ENCODE measurements at places on chromosomes 3 and 15. TPM values are rescaled to one million over a fixed set of nuclear protein-coding genes. Genes with fewer than 3 reads are reported as not detected.
A peak's percentile ranks its signal among the peaks of the same experiment; 100 is the strongest.

Gene CRABP1
- not detected for total RNA-seq

Gene CA12
- 8.1 TPM for total RNA-seq

Gene MNS1
- total RNA-seq = 2.3 TPM

Gene FGF7
- 12.7 TPM for total RNA-seq

Gene SLC12A8
- 3.0 TPM for total RNA-seq

Gene HRH1
- total RNA-seq = 48.3 TPM

DNA sequence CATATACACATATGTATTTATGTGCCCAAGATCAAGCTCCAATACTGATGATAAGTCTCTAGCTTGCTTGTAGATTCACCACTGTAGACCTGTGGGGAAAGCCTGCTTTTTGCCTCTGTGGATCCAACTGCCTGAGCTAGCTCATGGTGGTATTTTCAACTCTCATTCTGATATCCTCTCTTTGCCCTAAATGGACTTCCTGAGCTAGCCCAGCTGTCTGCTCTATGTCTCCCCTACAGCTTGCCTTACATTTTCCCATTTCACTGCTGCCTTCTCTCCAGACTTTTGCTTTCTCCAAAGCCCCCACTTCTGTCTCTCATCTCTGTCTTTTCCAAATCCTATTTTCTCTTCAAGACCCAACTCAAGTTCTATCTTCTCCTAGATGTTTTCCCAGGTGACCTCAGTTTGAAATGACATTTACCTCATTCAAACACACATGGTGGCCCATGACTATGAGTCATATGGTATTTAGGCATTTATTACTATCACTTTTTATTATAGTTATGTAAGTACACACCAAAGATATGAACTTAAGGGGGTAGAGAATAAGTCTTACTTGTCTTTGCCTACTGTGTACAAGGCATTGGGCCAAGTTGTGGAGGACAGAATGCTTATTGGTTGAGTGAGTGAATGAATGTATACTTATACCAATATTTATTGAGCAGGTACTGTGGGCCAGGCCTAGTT lies 191.7 kb downstream of the NR1D2 start:
- no peaks in the 10 kb centered on the region for H3K27me3 ChIP-seq
- H3K4me3 ChIP-seq = no peak overlapping the region
- H3K36me3 ChIP-seq = peaks cover 19% of the 10 kb centered on the region

GRCh38 chr15:34802803-34803750 lies 7.7 kb upstream of the ACTC1 start:
- DNase-seq = no peak
- H3K27me3 ChIP-seq = no peaks in the 10 kb centered on the region
- no peak overlapping the region for H3K27ac ChIP-seq
- H3K36me3 ChIP-seq = no peaks in the 10 kb centered on the region
- peaks cover 22% of the 10 kb centered on the region for H3K4me1 ChIP-seq
- no peak overlapping the region for H3K4me3 ChIP-seq

GRCh38 chr3:55341502-55342031 lies 145.5 kb downstream of the WNT5A start:
- H3K27me3 ChIP-seq = no peaks in the 10 kb centered on the region
- no peaks in the 10 kb centered on the region for H3K4me1 ChIP-seq
- H3K27ac ChIP-seq = no peak overlapping the region
- H3K36me3 ChIP-seq = no peaks in the 10 kb centered on the region
- DNase-seq = no peak

GRCh38 chr3:149507491-149508324 lies 33.2 kb downstream of the TM4SF4 start:
- H3K4me3 ChIP-seq = peak overlapping the region; percentile 61
- H3K4me1 ChIP-seq = peaks cover 40% of the 10 kb centered on the region
- peak; percentile 69 for DNase-seq
- peak overlapping the region; percentile 69 for H3K27ac ChIP-seq
- no peaks in the 10 kb centered on the region for H3K27me3 ChIP-seq
- H3K36me3 ChIP-seq = no peaks in the 10 kb centered on the region

DNA sequence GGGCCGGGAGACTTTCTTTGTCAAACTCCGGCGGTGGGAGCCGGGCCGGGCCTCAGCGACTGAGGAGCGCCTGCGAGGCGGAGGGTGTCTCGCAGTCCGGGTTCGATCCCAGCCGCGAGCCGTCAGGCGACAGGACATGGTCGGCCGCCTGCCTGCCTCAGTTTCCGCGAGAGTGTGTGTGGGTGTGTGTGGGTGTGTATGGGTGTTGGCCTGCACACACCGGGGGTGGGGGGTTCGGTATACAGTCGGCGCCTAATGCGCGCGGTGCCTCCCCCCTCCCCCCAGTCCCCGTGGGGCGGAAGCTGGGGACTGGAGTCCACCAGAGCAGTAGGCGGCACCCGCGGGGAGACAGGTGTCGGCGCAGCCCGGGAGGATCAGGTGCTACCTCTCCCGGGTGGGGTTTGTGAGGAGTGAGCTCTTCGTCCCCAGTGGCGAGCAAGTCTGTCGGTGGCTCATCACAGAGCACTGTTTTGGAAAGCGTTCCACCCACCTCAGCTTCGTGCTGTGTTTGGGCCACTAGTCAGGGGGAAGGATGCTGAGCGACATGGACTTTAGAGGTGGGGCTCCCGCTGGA lies 246.3 kb downstream of the GOLGA6L6 start:
- H3K4me3 ChIP-seq = no peak overlapping the region
- H3K36me3 ChIP-seq = no peaks in the 10 kb centered on the region
- H3K27me3 ChIP-seq = no peaks in the 10 kb centered on the region

- no peak for DNase-seq
- no peaks in the 10 kb centered on the region for H3K27me3 ChIP-seq
- no peaks in the 10 kb centered on the region for H3K4me1 ChIP-seq
- H3K4me3 ChIP-seq = no peak overlapping the region
These were observed 14.0 kb upstream of the DUT start for GRCh38 chr15:48317221-48317620.

DNA sequence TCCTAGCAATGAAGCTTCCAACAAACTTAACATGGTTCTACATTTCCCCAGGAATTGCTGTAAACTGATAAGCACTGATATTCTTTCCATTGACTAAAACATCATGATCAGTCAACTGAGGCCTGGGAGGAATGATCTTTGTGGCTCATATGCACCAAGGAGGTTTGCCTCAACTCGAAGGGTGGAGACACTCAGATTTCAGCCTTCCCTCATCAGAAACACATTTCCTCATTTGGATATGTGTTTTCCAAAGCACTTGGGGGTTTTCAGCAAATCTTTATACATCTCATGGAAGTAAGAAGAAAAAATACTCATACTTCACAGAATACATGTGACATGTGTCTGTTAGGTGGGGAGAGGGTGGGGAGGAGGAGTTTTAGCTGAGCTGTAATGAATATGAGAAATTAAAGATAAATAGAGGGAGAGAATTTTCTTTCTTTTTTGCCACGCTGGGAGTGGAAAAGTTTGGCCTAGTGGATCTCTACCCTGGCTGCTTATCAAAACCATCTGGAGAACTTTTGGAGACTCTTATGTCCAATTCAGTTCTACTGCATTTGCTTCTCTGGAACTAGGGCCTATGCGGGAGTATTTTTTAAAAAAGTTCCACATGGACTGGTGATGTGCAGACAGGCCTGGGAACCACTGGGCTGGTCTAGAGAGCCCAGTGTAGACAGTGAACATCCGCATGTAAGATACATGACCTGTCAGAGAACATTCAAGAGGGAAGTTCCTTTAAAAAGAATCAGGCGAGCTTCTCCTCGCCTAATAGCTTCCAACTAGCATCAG lies 301.0 kb upstream of the ICE2 start:
- H3K4me1 ChIP-seq = peaks cover 25% of the 10 kb centered on the region
- DNase-seq = no peak
- H3K27me3 ChIP-seq = no peaks in the 10 kb centered on the region

- H3K27me3 ChIP-seq = no peaks in the 10 kb centered on the region
- no peaks in the 10 kb centered on the region for H3K36me3 ChIP-seq
- H3K4me3 ChIP-seq = no peak overlapping the region
- no peak for DNase-seq
These were observed 422.1 kb downstream of the GRM7 start for GRCh38 chr3:7282988-7283387.

- no peaks in the 10 kb centered on the region for H3K27me3 ChIP-seq
- no peak overlapping the region for H3K27ac ChIP-seq
- no peaks in the 10 kb centered on the region for H3K36me3 ChIP-seq
- no peaks in the 10 kb centered on the region for H3K4me1 ChIP-seq
- no peak for DNase-seq
These were observed 270.0 kb downstream of the GOLGA6L6 start for GRCh38 chr15:20271647-20272046.

DNA sequence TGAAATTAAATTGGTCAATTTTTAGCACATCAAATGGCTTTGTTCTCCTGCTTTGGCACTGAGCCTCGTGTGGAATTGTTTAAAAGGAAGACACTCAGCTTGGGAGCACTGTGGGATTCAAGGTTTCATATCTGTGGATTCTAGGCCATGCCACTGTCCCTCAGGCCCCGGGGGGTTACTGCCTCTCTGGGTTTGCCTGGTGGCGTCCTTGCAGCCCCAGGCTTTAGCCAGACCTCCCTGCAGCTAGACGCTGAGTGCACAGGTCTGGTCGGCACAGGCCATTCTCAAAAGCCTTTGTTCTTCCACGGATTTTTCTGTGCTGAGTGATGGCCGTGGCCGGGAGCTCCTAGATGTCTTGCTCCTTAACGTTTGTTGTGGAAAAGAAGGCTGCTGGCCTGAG lies 76.2 kb downstream of the CACNA2D3 start:
- H3K4me1 ChIP-seq = no peaks in the 10 kb centered on the region
- H3K27me3 ChIP-seq = no peaks in the 10 kb centered on the region
- DNase-seq = no peak
- no peak overlapping the region for H3K27ac ChIP-seq
- H3K36me3 ChIP-seq = no peaks in the 10 kb centered on the region

DNA sequence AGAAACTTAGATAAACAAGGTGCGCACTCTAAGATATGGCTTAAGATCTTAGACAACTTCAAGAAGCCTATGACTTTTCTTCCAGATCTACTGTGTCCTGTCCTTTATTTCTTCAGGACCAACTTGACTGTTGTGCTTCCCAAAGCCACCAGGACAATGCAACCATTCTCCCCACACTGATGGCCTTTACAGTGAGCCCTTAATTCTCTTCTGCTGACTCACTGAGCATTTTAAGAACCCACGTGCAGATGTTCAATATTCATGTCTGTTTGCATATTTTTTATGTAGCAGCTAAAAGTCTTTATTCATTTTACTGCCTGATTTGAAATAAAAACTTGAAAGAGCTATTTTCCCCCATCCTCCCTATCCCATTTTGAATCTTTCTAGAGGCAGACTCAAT lies 103.3 kb upstream of the SLC2A2 start:
- H3K4me3 ChIP-seq = no peak overlapping the region
- H3K27me3 ChIP-seq = no peaks in the 10 kb centered on the region
- H3K4me1 ChIP-seq = no peaks in the 10 kb centered on the region
- no peak overlapping the region for H3K27ac ChIP-seq

- no peak for DNase-seq
- H3K36me3 ChIP-seq = peaks cover 6% of the 10 kb centered on the region
- H3K27ac ChIP-seq = no peak overlapping the region
These were observed 32.7 kb downstream of the RNF13 start for GRCh38 chr3:149845570-149846244.
